ENCODE measurements at places on chromosomes 7 and 10. TPM values are rescaled to one million over a fixed set of nuclear protein-coding genes. Genes with fewer than 3 reads are reported as not detected.

ZDHHC16 gene
- 54.4 TPM for total RNA-seq

- no peak for DNase-seq
These were observed 21.6 kb downstream of the SMKR1 start for GRCh38 chr7:129523924-129524323.

ANXA8 gene
- total RNA-seq = 336 TPM

- DNase-seq = peak; percentile 53
These were observed at the start of gene RAB19 for GRCh38 chr7:140403878-140404564. Gene RAB19 (plus strand): TSS chr7:140404058. CDS start chr7:140407647, 3,589 bp downstream.

- peak; percentile 32 for DNase-seq
These were observed 90.8 kb upstream of the HECTD2 start for GRCh38 chr10:91319336-91319735.

DNA sequence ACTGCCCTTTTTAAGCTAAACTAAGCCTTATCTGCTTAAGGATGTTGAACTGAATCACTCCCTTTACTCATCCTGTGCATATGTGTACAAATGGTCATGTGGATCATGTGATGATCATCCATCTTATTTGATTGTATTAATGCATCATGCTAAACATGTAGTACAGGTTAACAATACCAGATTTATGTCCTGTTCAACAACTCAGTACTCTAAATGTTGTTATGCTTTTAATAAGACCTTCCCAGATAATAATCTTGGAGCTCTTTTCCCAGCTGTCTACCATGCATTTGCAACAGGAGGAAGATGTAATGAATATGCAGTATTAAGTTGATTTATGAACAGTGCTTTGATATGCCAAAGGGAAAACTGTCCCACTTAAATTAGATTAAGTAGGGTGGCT lies 318.0 kb downstream of the BICC1 start:
- no peak for DNase-seq

DNA sequence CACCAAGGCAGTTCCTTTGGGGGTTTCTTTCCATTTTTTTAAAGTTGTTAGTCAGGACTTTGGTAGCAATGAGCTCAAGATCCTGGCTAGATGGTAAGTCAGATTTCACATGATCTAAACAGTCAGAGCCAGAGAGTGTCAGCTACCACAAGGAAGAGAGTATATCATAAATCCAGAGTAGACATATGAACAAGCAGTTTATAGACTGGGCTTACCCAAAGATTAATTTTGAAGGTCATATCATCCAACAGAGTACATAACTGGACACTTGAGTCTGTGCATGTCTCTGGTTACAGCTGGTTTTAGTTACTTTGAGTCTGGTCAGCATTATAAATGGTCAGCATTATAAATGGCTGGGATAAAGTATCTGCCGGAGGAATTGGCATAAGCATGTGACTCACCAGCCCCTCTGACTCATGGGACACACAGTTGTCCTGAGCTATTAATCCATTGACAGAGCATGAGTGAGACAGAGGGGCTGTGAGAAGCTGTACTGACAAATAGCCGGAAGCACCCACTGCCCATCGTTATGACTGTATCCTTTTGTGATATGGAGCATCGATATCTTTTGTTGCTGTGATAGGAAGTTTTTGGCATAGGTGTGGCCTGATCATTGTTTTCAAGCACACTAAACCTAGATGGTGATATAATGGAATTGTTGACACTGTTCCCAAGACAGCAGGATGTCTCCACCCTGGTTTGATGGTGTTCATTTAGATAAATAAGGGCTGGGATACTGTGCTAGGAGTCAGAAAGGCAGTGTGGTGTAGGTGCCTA lies 19.3 kb downstream of the PPP1R3C start:
- peak; percentile 90 for DNase-seq

DNA sequence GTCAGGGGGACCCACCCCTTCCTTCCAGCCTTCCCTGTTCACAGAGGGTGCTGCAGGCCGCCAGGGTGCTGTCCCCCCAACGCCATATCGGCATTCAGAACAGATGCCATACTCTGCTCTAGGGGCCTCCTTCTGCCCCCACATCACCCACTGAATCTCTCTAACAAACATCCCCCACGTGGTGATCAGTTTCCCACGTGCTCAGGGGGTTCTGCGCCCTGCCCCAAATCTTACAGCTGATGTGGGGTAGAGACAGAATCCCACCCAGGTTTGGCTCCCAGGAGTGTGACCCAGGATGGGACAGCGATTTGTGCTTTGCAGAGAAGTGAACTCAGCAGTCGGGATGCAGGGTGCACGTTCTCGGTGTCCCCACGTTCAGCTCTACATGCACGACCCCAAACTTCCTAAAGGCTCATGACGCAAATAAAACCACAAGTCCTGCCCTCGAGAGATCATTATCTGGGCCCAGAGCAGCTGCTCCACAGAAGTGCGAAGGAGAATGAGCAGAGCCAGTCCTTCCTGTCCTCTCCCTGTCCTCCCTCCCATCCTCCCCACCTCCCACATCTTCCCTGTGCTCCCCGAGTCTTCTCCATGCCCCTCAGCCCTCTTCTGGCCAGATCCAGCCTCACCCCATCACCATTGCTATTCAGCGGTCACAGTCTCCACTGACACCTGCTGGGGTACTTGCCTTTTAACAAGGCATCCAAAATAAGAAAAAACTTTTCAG lies 423.4 kb downstream of the DNAJB6 start:
- DNase-seq = no peak

AKR1C4 gene
- not detected for total RNA-seq

DNA sequence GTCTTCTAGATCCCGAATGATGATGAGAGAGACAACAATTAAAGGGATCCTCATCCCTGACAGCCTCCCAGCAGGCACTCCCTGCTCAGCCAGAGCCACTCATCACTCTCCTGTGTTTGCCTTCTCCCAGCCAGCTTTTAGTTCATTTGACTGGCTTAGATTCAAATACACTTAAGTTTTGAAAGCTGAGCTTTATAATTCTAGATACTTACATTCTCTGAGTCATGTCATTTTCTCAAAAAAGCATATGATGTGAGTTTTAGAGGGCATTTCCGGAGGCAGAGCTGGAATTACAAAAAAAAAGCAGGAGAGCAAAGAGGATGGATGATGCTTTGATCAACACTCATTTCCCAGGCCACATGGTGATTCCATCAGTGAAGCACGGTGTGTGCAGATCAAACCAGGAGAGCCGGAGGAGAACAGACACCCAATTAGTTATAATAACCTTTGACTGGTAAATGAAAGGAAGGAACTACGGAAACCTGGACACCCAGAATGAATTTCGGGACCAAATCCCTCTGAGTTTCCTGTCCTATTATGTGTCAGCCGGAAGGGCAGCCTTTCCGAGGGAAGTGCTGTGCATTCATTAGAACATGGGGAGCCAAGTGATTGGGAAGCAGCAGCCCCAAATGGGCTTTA lies 81.5 kb upstream of the HPS1 start:
- no peak for DNase-seq

GRCh38 chr10:67666416-67667034 lies 29.5 kb downstream of the CTNNA3 start:
- DNase-seq = peak; percentile 6

GRCh38 chr10:102701272-102701671 lies 12.9 kb downstream of the ARL3 start:
- no peak for DNase-seq

FIS1 gene
- total RNA-seq = 106 TPM

CCDC172 gene
- not detected for total RNA-seq

GRCh38 chr7:27262121-27262520 lies 19.5 kb downstream of the EVX1 start:
- no peak for DNase-seq

STEAP1B gene
- 0.61 TPM for total RNA-seq

C7orf57 gene
- total RNA-seq = 0.67 TPM

- DNase-seq = no peak
These were observed 641.8 kb upstream of the SEMA3D start for GRCh38 chr7:85828614-85829013.

GRCh38 chr10:83769281-83769820 lies 370.0 kb upstream of the GHITM start:
- DNase-seq = no peak

DNA sequence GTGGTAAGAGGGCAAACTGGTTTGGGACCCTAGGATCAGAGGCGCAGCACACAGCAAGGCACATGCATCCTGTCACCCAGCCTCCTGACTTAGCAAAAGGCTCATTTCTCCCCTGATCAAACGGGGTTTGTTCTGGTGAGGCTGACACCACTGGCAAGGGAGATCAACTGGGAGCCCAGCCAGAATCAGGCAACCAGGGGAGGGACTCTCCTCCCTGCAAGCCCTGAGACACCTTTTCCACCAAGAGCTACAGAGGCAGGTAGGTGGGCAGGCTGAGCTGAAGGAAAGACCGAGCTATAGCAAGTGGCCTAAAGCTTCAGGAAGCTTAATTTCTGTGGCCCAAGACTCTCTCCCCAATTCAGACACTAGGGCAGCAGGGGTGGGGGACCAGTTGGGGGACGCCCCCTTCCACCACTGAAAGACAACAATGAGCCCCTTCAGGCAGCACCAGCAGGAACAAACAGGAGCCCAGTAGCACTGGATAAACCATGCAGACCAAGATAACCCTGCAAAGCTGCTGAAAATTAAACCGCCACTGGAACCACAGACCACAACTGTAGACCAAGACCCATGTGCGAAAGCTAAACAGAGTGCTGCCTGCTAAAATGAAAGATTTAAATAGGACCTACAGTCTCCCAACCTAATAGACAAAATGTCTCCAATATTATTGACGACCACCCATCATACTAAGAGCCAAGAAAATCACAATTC lies 27.1 kb upstream of the SAR1A start:
- DNase-seq = no peak

ANKRD30A gene
- total RNA-seq = not detected

- DNase-seq = no peak
These were observed 28.6 kb downstream of the OGDH start for GRCh38 chr7:44634839-44635591.

GALNT17 gene
- total RNA-seq = not detected

NUDT1 gene
- total RNA-seq = 26.4 TPM

DNA sequence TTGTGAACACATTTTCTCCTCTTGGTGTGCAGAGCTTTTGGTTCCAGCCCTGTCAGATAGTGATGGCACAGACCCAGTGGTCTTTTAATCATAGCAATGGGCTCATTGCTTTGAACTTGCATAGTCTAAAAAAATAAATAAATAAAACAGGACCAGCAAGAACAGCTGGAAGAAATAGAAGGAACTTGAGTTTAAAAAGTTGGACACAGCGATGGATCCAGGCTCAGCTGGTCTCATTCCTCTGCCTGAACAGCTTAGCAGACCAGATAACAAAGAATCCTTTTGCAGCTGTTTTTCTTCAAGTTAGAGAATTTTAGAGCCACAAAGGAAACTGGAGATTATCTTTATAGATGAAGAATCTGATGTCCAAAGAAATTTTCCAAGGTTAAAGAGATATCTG lies 1005.6 kb downstream of the LRMDA start:
- no peak for DNase-seq

- no peak for DNase-seq
These were observed 55.2 kb downstream of the GLRX3 start for GRCh38 chr10:130191380-130191779.

DNA sequence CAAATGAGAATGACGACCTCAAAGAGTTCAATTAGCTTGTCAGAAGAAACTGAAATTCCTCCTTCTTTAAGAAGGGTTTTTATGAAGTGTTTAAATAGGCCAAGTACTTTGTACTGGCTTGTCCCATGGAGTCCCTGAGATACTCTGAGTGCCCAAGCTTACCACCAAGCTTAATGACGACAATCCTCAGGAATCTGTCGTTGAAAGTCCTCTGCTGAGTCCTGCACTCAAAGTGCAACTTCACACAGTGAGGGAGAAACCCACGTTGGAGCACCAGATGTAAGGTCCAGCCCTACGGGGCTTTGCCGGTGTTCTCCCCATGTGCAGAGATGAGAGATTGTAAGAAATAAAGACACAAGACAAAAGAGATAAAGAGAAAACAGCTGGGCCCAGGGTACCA lies 42.8 kb upstream of the AKR1C2 start:
- DNase-seq = no peak

DNA sequence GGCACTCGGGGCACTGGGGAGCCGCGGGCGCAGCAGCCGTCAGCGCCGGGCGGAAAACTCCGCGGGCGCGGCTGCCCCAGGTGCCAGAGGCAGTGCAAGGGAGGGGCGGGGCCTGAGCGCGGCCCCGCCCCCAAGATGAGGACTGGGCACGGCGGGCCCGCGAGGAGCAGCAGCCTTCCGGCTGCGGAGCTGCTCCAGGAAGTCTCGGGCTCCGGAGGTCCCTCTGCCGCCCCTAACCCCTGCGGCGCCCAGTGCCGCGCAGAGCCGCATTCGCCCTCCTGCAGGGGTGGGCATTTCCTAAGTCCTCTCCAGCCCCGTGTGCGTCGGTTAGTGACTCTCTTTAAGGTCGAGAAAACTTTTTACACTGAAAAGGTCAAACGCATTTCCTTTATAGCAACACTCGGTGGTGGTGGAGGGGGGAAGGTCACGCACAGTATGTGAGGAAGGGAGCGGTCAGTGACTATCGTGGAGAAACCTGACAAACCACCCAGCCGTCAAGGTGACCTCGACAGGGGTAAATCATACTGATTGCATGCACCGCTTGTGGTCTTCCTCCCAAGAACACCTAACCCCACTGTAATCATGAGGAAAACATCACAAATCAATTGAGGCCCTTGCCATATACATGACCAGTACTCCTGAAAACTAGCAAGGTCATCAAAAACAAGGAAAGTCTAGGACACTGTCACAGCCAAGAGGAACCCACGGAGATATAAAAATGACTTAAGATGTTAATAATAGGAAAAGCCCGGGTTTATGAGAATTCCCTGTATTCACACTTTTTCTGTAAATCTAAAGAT lies at the start of gene ANXA11:
TSS of gene ANXA11 (minus strand) at position 61 of the 800 bp plus-strand sequence. CDS start 32,676 bp downstream, outside the sequence.
- peak; percentile 79 for DNase-seq

GRCh38 chr10:1294748-1295147 lies 238.6 kb downstream of the WDR37 start:
- DNase-seq = no peak

FEZF1 gene
- not detected for total RNA-seq

- DNase-seq = peak; percentile 75
These were observed 110.7 kb downstream of the RNF32 start for GRCh38 chr7:156751319-156751718.

DNA sequence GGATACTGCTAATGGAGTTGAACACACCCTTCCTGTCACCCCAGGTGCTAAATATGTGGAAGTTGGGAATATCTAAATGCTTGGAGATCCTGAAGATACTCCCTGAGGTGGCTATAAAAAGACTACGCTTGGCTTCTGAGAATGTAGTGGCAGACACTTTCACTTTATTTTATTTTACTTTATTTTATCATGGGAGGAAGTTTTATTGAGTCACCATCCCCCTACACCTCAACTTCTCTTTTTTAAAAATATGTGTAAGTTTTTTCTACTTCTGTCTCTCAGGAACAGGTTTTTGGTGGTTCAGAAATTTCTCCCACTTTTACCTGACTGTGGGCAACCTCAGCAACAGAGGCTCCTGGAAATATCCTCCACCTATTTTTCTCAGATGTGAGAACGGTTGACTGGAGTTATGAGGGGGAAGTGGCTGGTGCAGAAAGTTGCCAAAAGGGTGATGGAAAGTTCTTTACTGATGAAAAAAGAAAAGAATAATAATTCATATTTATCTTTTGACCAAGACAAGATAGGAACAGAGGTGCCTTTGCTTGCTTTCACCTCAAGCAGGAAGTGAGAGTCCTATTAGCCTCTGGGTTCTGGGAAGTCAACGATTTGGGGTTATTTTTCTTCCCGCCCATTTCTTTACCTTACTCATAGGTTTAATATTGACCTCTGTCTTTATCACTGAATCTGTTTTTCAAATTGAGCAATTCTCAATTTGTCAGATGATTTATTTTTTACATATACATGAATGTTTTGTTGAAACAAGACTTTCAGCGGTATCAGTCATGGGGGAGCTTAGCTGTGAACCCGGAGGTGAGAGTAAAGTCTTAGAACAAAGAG lies 103.6 kb downstream of the AHR start:
- no peak for DNase-seq

SEMA3C gene
- 708 TPM for total RNA-seq
